ENCODE measurements at places on chromosomes 1 and 21. TPM values are rescaled to one million over a fixed set of nuclear protein-coding genes. Genes with fewer than 3 reads are reported as not detected.

Gene B4GALT2
- 0.65 TPM for total RNA-seq

Gene HENMT1
- total RNA-seq: 0.84 TPM

Gene OLIG2
- not detected for total RNA-seq

Gene GORAB
- total RNA-seq: 15.8 TPM

Gene OR6N1
- total RNA-seq: not detected

Gene SMPDL3B
- total RNA-seq: not detected

Gene DCDC2B
- 0.29 TPM for total RNA-seq

Gene ESRRG
- total RNA-seq: not detected

Gene GNB1
- total RNA-seq: 563 TPM

Gene NES
- not detected for total RNA-seq

Gene ATP1A4
- total RNA-seq: not detected

Gene SMCP
- not detected for total RNA-seq

Gene GJC2
- 0.53 TPM for total RNA-seq

Gene DYNLT5
- total RNA-seq: 0.30 TPM

Gene ITGB3BP
- total RNA-seq: 113 TPM

Gene PRAMEF13
- not detected for total RNA-seq

Gene KRTAP11-1
- total RNA-seq: not detected

Gene IFI44L
- not detected for total RNA-seq

Gene GNG4
- total RNA-seq: not detected

Gene CRP
- total RNA-seq: not detected

Gene TSPEAR
- total RNA-seq: not detected

Gene HSF2BP
- 5.1 TPM for total RNA-seq

Gene SLC16A4
- 0.38 TPM for total RNA-seq

Gene ZNF124
- 33.3 TPM for total RNA-seq

Gene AMY1B
- total RNA-seq: not detected

Gene LCE1A
- not detected for total RNA-seq

Gene ALPL
- not detected for total RNA-seq

Gene MCOLN2
- 103 TPM for total RNA-seq

Gene RBP7
- total RNA-seq: not detected

Gene PTCH2
- total RNA-seq: 1.0 TPM

Gene TEDDM1
- total RNA-seq: not detected

Gene GPBP1L1
- total RNA-seq: 130 TPM

Gene IGSF3
- total RNA-seq: not detected

Gene DMBX1
- not detected for total RNA-seq

Gene MIXL1
- total RNA-seq: 2.7 TPM

Gene ADAM30
- not detected for total RNA-seq

Gene LENEP
- 1.5 TPM for total RNA-seq

Gene PODN
- total RNA-seq: not detected

Gene NUP210L
- total RNA-seq: 0.06 TPM

Gene KRTAP19-5
- total RNA-seq: not detected

Gene DIPK1A
- total RNA-seq: 26.2 TPM

Gene GNAT2
- total RNA-seq: 1.3 TPM

Gene MMEL1
- not detected for total RNA-seq

Gene HIVEP3
- total RNA-seq: 0.70 TPM

Gene RYR2
- total RNA-seq: not detected

Gene PLA2G2D
- not detected for total RNA-seq

Gene AKR7A3
- 2.6 TPM for total RNA-seq

Gene TAS1R1
- not detected for total RNA-seq

Gene OR2T5
- not detected for total RNA-seq
